HepG2 (cell line): ENCODE measurements at places on chromosomes 5 and 9.

GRCh38 chr9:98031169-98031568 is 25.4 kb upstream of the NANS start:
- no peak for DNase-seq

- no peak for DNase-seq
These were observed 44.0 kb downstream of the TNPO1 start for GRCh38 chr5:72860499-72860898.

DNA sequence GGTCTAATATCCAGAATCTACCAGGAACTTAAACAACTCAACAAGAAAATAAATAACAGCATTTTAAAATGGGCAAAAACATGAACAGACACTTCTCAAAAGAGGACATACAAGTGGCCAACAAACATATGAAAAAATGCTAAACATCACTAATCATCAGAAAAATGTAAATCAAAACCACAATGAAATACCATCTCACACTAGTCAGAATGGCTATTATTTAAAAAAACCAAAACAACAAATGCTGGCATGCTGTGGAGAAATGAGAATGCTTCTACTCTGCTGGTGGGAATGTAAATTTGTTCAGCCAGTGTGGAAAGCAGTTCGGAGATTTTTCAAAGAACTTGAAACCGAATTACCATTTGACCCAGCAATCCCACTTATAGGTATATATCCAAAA is 63.1 kb downstream of the ADAMTS6 start:
- DNase-seq = no peak

DNA sequence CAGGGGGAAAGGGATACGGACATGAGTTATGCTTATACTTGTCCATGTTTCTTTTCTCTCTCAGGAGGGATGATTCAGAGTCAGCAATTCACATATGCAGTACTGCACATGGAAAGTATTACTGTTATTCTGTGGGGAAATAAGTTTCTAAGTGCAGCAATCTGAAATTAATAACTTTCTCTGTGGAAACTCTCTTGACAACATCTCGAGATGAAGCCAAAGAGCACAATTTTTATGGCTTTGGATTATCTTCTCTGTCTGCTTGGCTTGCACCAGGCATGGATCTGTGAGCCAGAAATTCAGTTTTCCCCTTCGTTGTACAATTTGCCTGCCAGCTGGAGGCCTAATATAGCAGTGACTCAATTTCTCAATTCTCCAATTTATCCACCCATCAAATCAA is 2.5 kb upstream of the NDFIP1 start:
- DNase-seq = no peak

- no peak for DNase-seq
These were observed 17.5 kb downstream of the NR2F1 start for GRCh38 chr5:93600409-93601070.
